CD4-positive, alpha-beta T cell treated with Interleukin-10 for 1 hour (primary cell): ENCODE measurements at places on chromosomes 5 and 9.

GRCh38 chr5:65771266-65771665, 49.3 kb downstream of the NLN start:
- DNase-seq = no peak

DNA sequence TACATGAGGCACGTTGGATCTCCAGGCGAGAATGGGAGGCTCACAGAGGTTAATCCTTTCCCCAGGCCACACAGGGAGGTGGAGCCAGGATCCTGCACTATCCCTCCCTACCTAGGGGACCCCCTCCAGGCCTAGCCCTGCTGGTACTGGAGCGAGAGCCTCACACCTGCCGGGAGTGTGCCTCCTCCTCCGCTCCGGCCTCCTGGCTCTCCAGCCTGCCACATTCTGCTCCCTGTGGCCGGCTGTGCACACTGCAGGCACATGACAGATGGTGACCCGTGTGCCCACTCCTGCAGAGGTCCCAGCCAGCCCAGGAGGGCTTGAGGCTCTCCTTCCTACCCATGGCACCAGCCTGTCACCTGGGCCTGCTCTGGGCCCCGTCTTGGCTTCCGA, 93.4 kb downstream of the RXRA start:
- DNase-seq = no peak

DNA sequence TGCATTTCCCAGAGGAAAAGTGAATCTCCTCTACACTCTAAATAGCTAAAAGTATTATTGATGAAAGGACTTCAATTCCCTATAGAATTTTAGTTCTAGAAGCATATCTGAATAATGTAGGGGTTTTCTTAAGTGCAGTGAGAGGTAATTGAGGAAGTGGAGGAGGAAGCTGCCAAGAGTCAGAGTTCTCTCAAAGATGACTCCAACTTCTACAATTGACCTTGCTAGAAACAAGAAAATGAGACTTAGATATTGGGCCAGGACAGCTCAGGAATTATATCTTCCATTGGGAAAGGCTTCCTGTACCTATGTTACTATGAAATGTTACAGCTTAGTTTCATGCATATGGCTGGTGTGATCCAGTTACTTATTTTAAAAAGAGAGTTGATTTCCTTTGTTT, 10.4 kb upstream of the F2R start:
- DNase-seq = no peak

DNA sequence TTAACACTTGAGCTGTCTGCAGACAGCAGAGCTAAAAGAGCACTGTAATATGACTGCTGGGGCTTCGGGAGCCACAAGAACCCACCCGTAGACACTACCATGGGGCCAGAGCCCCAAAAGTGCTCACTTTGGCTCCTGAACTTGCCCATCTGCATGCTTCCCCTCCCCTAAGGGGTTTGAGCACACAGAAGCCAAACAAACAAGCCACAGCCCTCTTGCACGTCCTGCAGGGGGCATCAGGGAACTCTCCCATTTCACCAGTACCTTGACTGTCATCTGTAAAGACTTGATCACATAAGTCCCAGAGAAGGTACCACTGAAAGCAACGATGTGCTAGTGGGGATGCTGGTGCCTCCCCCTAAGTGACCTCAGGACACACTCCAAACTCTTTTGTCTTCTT, 681.8 kb downstream of the SEMA5A start:
- no peak for DNase-seq

GRCh38 chr5:170297589-170298462, at the start of gene LCP2:
TSS of gene LCP2 (minus strand) at chr5:170297777. CDS start at chr5:170297611, 166 bp downstream.
- peak; percentile 75 for DNase-seq

DNA sequence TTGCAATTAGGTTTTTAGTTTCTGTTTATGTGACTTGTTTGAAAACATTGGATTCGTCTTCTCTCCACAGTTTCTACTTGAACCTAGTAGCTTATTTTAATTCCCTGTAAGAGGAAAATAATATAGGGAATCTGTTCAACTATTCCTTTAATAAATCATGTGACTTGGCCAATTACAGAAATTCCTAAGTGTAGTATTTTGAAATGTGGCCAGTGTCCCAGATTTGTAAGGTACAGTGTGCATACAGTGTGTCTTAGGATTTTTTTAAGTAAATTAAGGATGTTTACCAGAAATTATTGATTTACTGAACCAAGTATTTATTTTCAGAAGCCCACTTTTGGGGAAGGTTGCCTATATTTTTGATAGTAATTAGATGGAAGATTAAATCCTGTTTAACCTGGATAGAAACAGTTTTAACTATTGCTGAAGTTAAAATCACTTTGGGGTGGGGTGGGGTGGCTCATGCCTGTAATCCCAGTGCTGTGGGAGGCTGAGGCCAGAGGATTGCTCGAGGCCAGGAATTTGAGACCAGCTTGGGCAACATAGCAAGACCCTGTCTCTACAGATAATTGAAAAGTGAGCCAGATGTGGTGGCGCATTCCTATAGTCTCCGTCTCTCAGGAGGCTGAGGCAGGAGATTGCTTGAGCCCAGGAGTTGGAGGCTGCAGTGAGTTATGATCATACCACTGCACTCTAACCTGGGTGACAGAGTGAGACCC, 36.9 kb downstream of the G3BP1 start:
- DNase-seq = no peak

GRCh38 chr9:112121633-112122032, 53.5 kb downstream of the SUSD1 start:
- no peak for DNase-seq

DNA sequence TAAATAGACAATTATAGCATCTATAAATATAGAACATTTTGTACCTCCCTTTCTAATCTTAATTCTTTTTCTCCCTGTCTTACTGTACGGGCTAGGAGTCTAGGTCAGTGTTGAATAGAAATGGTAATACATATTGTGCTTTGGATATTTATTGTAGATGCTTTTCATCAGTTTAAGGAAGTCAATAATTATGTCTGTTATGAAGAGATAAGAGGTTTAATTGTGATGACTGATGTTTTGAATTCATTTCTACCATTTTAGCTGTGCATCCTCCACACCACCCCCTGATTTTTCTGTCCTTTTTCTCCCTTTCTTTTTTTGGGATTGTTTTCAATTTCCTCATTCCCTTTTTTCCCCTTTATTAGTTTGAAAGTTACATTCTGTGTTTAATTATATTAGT, 95.8 kb downstream of the DOCK2 start:
- DNase-seq = no peak

DNA sequence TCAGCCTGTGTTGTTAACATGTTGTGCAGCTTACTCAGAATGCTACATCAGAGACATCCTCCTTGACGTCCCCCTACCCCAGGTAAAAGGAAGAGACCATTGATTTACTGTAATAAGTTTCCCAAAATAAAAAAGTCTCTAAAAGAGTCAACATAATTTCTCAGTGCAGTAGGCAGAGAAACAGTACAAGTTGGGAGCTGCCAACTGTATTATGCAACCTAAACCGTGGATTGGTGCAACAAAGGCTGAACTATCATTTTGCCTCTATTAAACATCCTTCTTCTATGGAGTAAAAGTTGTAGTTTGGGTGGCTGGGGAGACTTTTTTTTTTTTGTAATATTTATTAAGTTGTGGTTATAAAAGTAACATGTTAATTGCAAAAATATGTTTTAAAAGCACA, 208.0 kb downstream of the NR3C1 start:
- DNase-seq = no peak

DNA sequence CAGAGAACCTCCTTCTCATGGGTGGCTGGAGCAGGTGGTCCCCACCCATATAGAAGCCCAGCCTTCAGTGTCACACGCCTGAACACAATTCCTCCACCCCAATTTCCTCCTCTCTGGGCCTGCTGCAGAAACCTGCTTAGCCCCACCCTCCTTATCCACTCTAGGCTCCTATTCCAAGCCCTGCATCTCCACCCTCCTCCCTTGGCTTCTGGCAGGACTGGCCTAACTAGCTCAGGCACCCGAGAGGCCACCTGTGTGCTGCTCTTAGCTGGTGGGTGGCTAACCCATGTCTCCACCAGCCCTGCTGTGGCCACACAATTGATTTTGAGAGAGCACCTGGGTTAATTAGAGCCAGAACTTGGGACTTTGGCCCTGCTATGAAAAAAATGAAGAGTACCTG, 77.3 kb upstream of the ATP10B start:
- DNase-seq = no peak

DNA sequence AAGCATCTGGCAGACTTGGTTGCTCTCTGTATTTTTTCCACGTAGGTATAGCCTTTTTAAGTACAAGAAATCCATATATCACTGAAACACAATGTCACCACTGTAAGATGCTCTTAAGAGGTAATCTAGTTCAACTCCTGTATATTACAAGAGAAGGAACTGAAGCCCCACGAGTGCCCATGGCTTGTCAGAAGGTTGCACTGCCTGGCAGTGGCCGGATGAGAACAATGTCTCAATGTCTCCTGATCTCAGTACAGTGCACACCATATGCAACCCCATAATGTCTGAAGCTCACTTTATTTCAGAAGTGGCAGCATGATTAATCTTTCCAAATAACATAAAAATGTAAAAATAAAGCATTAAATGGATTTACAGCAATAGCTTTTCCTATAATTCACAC, 27.7 kb downstream of the TUT7 start:
- no peak for DNase-seq
